Articular chondrocyte of knee joint (primary cell): ENCODE measurements at places on chromosomes 6 and 20. TPM values are rescaled to one million over a fixed set of nuclear protein-coding genes. Genes with fewer than 3 reads are reported as not detected.

The SYCP2 gene
- 2.6 and 2.7 TPM in 2 replicates for total RNA-seq

The FOXS1 gene
- not detected in 2 replicates for total RNA-seq

The GNRH2 gene
- 0.22 TPM in 1 of 2 replicates, not detected in the other for total RNA-seq

The SOBP gene
- 9.9 and 10.4 TPM in 2 replicates for total RNA-seq

The IPCEF1 gene
- total RNA-seq = 0.13 and 0.22 TPM in 2 replicates

The PLCB4 gene
- total RNA-seq = 9.1 and 9.5 TPM in 2 replicates

The NMBR gene
- total RNA-seq = not detected in 2 replicates

The GPR6 gene
- not detected in 2 replicates for total RNA-seq

The TCF21 gene
- not detected in 2 replicates for total RNA-seq

The PPP1R14C gene
- total RNA-seq = 11.8 and 13.9 TPM in 2 replicates

The HFE gene
- 15.4 and 20.3 TPM in 2 replicates for total RNA-seq

The OXT gene
- not detected in 2 replicates for total RNA-seq

The NDRG3 gene
- 23.3 and 23.9 TPM in 2 replicates for total RNA-seq

The TTI1 gene
- 18.0 and 20.9 TPM in 2 replicates for total RNA-seq

The PBOV1 gene
- not detected in 2 replicates for total RNA-seq

The OVOL2 gene
- not detected in 2 replicates for total RNA-seq

The PACSIN1 gene
- not detected in 2 replicates for total RNA-seq

The PI16 gene
- under 0.01 and 0.52 TPM in 2 replicates for total RNA-seq

The SAMD10 gene
- total RNA-seq = 0.43 and 0.65 TPM in 2 replicates

The GLP1R gene
- total RNA-seq = not detected in 2 replicates

The C4A gene
- total RNA-seq = 4.0 and 8.2 TPM in 2 replicates

The SLC17A9 gene
- 6.7 and 6.9 TPM in 2 replicates for total RNA-seq

The SLC25A27 gene
- total RNA-seq = 15.4 and 18.9 TPM in 2 replicates

The OR2H2 gene
- not detected in 2 replicates for total RNA-seq

The BPIFB4 gene
- total RNA-seq = not detected in 2 replicates

The RNF39 gene
- total RNA-seq = not detected in 2 replicates

The FBXO30 gene
- 17.5 and 19.8 TPM in 2 replicates for total RNA-seq
